ENCODE measurements at places on chromosomes 5 and 9.

DNA sequence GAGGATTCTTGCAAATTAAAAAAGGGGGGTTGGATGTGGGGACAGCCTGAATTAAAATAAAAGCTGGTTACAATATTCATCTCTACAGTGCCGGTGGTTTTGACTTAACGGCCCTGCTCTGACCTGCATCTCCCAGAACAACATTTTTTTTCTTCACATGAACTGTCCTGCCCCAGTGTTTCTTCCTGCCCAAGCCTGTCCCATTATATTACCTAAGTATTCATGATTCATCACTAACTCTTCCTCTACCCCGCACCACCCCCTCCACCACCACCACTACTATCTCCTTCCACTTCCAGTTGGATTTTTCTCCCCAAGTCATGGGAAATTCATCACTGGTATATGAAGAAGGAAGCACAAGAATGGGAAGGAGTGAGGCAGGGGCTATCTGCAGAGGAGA, 90.1 kb downstream of the ZFAND5 start:
- no peak for DNase-seq

GRCh38 chr9:105535920-105536668, 21.8 kb upstream of the FKTN start:
- no peak for DNase-seq

- no peak for DNase-seq
These were observed 137.5 kb upstream of the TUT7 start for GRCh38 chr9:86491468-86492266.

DNA sequence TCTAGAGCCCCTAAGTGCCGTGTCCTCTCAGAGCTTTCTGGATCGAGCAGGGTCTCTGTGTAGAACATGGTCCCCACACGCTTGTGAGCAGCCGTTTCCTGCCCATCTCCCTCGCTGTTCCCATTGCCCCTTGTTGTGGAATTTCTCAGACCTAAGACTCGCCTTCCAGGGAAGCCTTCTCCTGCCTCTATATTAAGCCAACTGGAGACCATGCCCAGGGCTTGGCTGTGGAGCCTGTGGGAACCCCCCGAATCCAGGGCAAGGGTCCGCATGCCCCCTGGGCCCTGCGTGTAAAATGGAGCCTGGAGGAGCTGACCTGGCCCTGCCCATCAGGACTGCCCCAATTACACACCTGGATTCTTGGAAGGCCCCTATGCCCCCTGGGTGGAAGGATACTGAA, 14.5 kb upstream of the SPATA31E1 start:
- DNase-seq = no peak

- DNase-seq = peak; percentile 39
These were observed 140.4 kb upstream of the WWC1 start for GRCh38 chr5:168151041-168151440.

DNA sequence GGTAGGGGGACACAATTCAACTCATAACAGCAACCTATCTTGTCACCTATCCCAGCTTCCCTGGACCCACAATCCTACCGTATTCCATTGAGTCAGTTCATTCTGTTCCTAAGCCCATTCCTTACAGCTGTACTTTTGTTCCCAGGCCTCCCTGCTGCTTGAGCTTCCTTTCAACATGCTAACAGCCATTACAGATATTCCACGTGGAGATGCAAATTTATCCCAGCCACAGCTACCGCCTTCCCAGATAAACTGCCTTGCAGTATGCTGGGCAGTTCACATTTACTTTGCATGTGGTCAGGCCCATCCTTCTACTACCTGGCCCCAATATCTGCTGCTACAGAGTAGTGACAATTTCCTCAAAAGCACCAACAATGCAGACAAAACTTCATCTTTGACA, 23.0 kb downstream of the RIGI start:
- no peak for DNase-seq

Data from GM13977 (cell line).